ENCODE measurements at places on chromosomes 7 and 10.

DNA sequence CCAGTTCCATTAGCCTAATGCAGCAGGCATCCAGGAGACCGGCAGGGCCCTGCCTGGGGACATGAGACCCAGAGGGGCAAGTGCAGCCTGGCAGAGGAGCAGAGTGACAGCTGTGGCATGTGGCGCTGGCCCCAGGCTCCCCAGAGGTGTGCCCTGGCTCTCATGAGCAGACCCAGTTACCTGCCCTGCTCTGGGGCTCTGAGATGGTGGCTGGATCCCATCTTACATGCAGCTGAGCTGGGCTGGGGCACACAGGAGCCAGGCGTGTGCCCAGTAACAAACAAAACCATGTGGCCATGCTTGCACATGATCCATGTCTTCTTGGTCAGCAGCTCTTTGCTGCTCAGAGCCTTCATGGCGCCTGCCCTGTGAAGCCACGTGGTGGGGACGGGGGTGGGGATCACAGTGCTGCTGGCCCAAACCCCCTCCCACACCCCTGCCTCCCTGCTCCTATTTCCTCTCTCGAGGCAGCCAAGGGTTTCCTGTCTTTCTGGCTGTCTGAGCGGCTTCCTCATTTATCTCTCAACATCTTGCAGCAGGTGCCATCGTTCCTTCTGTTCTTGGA lies 40.3 kb upstream of the GTF2I start:
- DNase-seq, result no peak

- DNase-seq, result no peak
Observed at GRCh38 chr7:46203926-46204325, 282.9 kb upstream of the IGFBP3 start.

- DNase-seq, result no peak
Observed at GRCh38 chr10:77794256-77795142, 132.1 kb downstream of the DLG5 start.

DNA sequence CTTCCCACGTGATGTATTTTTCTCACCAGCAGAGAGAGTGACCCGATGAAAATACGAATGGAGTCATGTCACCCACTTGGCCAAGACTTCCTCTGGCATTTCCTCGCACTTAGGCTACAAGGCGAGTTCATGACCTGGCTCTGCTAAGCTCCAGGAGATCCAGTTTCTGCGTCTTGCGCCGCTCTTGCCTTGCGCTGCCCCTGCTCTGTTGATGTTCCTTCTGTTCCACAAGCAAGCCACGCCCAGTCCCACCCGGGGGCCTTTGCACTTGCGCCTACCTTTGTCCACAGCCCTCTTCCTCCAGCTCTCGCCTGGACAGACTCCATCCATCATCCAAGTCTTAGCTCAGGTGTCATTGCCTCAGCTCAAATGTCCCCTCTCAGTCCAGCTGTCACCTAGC lies 116.3 kb upstream of the SHH start:
- no peak for DNase-seq

GRCh38 chr10:102485093-102485784 lies 17.3 kb downstream of the ACTR1A start:
- no peak for DNase-seq

DNA sequence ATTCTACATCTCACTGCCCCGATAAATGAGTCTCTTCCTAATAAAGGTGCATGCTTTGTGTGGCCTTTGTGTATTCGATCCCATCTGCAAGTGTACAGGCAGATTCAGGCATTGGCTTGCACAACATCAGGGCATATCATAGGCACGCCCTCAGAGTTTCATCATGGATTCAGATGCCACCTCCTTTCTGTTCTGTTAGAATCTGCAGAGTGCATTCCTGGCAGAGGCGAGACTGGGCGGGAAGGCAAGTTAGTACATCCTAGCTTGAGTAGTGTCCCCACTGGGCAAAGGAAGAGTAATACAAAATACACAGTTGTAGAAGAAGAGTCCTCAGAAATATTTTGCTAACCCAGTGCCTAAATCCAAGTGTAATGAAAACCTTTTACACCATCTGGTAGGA lies 346.5 kb upstream of the GALNT17 start:
- peak; percentile 5 for DNase-seq

DNA sequence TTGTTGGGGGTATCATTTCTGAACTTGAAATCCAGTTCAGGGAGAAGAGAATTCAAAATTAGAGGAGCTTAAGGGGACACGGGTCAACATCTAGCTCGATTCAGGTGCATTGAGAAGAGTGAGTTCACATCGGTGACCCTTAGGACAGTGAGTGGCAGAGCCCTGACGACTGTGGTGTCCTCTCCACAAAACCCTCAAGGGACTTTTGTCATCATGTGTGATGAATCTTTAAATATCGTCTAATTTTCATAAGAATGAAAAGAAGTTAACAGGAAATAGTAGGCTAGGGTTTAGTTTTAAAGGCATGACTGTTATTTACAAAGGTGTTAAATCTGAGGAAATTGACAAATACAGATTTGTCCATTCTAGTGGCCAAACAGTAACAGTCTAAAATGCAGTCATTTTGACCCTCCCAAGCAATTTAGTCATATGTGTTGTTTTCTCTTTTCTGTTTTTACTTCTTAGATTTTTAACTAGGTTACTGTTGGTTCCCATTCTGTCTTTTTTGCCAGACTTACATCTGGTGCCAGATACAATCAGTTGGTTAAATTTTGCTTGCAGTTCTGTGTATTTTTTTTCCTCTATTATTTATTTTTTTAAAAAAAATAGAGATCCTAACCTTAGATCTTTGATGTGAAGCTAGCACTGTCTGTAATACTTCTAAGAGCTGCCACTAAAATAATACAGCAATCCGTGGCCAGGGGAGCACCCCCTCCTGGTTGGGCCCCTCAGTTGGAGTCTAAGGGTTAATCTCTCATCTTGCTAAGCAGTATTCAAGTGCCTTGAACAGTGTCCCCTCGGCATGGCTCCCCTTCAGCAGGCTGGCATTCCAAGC lies 34.9 kb upstream of the SH2B2 start:
- no peak for DNase-seq

GRCh38 chr10:69538461-69538860 lies 34.8 kb downstream of the NEUROG3 start:
- no peak for DNase-seq

DNA sequence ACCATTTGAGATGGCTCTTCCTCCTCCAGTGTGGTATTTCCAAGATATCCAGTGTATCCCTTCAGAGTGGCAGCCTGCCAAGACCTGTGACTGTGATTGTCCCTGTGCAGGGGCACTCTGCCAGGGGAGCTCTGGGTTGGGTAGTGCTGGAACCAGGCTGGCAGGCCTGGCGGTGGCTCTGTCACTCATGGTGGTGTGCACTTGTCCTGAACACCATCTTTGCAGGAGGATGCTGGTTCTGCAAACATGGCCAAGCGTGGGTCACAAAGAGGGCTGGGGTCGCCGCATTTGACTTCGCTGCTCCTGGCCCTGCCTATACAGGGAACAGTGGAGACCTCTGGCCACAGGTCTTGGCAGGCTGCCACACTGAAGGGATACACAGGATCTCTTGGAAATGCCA lies 205.2 kb downstream of the PRPF18 start:
- DNase-seq, result no peak
